ENCODE measurements at places on chromosomes 4 and X.

DNA sequence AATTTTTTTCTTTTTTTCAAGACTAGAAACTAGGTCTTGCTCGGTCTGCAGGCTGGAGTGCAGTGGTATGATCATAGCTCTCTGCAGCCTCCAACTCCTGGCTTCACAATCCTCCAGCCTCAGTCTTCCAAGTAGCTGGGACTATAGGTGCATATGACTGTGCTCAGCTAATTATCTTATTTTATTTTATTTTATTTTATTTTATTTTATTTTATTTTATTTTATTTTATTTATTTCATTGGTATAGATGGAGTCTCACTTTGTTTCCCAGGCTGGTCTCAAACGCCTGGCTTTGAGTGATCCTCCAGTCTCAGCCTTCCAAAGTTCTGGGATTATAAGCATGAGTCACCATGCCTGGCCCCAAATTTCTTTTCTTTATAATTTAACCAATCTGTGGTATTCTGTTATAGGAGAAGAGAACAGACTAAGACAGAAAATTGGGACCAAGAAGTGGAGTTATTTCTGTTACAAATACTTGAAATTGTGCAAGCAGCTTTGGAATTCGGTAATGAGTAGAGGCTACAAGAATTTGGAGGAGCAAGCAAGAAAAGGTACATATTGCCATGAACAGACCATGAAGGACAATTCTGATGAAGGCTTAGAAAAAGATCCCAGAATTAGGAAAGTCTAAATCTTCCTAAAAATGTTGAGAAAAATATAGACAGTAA, 4.0 kb upstream of the PRDM5 start:
- no peak for DNase-seq

- DNase-seq: no peak
Observed at GRCh38 chr4:82611982-82612381, 50.2 kb upstream of the TMEM150C start.

- no peak for DNase-seq
Observed at GRCh38 chr4:101290654-101291053, 56.7 kb downstream of the PPP3CA start.

- DNase-seq: no peak
Observed at GRCh38 chr4:76470064-76470463, 35.0 kb downstream of the SHROOM3 start.

DNA sequence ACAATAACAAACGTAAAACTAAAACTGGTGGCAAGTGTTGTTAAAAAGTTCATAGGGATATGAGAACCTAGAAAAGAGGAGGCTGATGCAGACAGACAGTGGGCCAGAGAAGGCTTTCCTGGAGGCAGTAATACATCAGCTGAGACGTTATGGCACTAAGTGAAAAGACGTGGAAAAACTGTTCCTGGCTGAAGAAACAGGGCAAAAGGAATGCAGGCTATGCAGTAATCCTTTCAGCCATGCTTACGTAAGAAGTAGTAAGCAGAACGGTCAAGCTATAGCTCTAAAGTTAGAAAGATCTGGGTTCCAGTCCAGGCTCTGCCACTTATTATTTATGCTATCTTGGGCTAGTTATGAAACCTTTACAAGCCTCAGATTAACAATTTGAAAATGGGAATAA, 6.4 kb downstream of the LAMTOR3 start:
- no peak for DNase-seq

- DNase-seq: peak; percentile 28
Observed at GRCh38 chr4:76308548-76308947, 2.0 kb downstream of the STBD1 start.

- DNase-seq: no peak
Observed at GRCh38 chr4:138037696-138038095, 204.5 kb downstream of the SLC7A11 start.

- no peak for DNase-seq
Observed at GRCh38 chrX:71626576-71626975, 8.3 kb upstream of the CXCR3 start.

DNA sequence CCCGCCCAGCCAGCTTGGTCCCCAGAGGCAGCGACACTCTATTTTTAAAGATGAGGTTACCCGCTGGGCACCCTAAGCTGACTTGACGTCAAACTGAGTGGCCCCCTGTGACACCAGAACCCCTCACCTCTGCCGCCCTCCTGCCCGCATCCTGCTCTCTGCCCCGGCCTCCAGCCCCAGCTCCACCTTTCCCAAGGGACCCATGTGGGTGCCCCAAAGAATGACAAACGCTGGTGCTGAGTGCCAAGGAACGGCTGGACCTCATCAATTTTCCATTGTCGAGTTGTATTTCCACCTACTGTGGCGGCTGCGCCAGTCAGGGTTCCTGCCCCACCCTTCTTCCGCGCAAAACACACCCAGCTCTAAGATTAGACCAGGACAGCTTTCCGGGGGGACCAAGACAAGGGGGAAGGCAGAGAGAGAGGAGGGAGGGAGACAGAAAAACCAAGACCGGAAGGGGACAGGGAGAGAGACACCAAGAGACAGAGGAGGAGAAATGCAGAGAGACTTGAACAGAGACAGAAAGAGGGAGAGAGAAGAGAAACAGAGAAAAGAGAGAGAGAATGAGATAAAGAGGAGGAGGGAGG, 2.0 kb downstream of the PRKX start:
- DNase-seq: no peak

GRCh38 chr4:47010347-47010911, 17.0 kb upstream of the GABRA4 start:
- DNase-seq: no peak

- no peak for DNase-seq
Observed at GRCh38 chr4:5033281-5033841, 14.1 kb upstream of the CYTL1 start.

GRCh38 chr4:38831653-38832052, 25.0 kb downstream of the TLR6 start:
- DNase-seq: no peak

DNA sequence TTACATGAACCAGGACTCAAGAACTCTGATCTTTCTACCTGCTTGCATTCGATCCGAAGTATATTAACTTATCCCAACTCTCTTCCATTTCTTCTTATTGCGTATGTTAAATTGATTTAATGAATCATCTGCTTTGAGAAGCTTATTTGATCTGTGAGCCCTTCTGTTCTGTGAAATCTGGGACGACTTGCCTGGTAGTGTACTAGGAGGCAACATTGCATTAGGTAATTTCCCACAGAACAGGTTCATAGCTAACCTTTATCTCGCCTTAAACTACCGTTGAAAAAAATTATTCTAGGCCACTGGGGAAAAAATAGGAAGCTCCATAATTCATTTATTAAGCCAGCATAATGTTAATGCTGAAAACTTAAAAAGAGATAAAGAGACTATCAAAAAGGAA, 67.2 kb upstream of the MAB21L2 start:
- DNase-seq: no peak

DNA sequence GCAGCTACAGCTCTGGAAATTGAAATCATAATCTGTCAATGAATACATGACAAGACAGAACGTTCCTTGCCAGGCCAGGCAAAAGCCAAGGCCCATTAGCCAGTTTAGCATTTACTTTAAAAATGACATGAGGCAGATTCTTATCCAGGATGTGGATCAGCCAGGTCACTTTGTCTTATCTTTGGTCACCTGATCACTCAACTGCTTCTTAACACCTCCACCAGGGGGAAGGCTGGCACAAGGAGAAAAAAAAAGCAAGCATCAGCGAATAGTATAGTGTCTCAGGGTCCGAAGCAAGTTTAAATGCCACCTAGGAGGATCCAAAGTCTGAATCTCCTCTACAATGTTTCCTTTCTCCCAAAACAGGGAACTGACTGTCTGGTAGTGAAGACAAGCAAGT, 18.8 kb downstream of the ATP1B4 start:
- no peak for DNase-seq

GRCh38 chr4:138412847-138413246, 170.7 kb upstream of the SLC7A11 start:
- no peak for DNase-seq

DNA sequence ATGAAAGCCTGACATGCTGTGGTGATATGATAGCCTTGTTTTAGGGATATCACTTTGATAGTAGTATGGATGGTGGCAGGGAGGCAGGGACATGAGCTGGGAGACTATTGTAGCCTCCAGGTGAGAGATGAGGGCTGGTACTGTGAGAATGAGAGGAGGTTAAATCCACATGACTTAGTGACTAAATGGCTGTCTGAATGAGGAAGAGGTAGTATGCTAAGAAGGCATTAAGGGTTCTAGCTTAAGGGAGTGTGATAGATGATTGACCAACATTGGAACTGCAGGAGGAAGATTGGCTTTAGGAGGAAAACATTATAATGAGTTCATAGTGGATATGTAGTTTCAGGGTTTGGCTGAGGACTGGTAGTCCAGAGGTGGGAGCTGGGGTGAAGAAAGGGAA, 195.0 kb upstream of the ANK2 start:
- DNase-seq: no peak

DNA sequence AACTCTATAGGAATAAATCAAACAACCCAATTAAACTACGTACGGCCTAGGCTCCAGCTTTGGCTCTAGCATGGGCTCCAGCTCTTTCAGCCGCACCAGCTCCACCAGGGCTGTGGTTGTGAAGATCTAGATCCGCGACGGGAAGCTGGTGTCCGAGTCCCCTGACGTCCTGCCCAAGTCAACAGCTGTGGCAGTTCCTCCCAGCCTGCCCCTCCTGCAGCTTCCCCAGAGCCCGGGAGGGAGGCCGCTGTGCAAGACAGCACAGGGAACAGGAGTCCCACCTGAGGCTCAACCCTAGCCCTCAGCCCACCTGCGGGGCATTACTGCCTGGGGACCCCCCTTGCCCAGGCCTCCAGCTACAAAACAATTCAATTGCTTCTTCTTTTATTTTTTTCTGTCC, 2680.3 kb downstream of the PCDH7 start:
- DNase-seq: no peak

- no peak for DNase-seq
Observed at GRCh38 chr4:24965627-24966026, 52.8 kb upstream of the CCDC149 start.

- no peak for DNase-seq
Observed at GRCh38 chr4:79232540-79232939, 93.3 kb downstream of the NAA11 start.

DNA sequence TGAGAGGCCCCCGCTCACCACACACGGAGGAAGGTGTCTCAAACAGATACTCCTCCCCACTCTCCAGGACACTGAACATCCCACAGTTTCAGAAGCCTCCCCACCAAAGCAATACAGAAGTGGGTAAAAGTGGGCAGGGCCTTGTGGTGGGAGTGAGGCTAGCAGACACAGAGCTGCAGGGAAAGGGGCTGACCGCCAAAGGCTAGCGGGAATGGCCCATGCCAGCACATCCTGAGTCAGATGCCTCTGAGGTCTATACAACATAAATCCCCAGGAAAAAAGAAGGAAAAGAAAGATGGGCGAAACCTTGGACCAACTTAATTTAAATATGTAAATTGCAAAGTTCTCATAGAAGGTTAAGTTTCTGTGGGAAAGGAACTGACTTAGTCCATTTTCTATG, 21.9 kb upstream of the ARHGAP10 start:
- DNase-seq: no peak

GRCh38 chr4:149145803-149146202, 669.8 kb downstream of the IQCM start:
- no peak for DNase-seq

- DNase-seq: no peak
Observed at GRCh38 chrX:11119313-11119943, 8.3 kb downstream of the HCCS start.

DNA sequence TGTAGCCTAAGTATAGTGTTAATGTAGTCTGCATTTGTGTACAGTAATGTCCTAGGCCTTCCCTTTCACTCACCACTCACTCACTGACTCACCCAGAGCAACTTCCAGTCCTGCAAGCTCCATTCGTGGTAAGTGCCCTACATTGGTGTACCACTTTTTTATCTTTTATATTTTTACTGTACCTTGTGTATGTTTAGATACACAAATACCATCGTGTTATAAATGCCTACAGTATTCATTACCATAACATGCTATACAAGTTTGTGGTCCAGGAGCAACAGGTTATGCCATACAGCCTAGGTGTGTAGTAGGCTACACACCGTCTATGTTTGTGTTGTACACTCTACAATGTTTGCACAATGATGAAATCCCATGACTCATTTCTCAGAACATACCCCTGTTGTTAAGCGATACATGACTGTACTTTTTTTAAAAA, 15.4 kb downstream of the TSPAN5 start:
- no peak for DNase-seq

DNA sequence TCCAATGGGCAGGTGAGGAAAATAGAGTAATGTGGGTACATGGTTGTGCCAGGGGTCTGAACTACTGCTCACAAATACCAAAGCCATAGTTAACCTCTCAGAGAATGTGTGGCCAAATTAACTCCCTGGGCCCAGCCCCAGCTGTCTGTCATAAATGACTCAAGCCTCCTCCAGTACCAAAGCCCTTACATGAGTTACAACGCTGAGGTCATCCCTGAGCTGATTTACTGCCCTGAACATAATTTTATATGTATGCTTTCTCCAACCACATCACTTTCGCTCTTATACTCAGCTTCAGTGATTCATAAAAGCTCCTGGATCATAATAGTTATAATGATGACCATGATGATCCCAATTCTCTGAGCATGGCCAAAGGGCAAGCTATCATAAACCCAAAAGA, 283.9 kb downstream of the NKX6-1 start:
- no peak for DNase-seq

- DNase-seq: no peak
Observed at GRCh38 chr4:38177641-38178391, 217.6 kb downstream of the PTTG2 start.

GRCh38 chr4:1983053-1983845, 25.5 kb downstream of the NELFA start:
- no peak for DNase-seq

DNA sequence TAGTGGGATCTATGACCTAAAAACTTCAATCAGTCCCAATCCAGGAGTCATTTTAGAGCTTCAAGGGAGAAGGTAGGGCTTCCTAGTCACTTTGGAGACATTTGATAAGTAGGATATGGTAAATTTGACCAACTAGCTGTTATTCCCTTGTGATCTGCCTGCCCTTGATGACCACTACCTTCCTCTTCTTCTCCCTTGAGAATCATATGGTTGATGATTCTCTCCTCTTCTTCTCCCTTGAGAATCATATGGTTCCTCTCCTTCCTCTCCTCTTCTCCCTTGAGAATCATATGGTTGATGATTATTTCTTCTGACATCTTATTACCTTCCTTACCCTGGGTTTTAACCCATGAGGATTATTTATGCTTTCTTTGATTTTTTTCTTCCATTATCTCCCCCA, 482.6 kb upstream of the TENM3 start:
- DNase-seq: no peak

GRCh38 chr4:176188654-176189053, 6.7 kb downstream of the SPATA4 start:
- no peak for DNase-seq

GRCh38 chrX:72340041-72340440, 34.3 kb upstream of the CITED1 start:
- no peak for DNase-seq

Measured in SK-N-SH (cell line).